Mesendoderm (in vitro differentiated cells): ENCODE measurements at places on chromosomes 3 and 15.

DNA sequence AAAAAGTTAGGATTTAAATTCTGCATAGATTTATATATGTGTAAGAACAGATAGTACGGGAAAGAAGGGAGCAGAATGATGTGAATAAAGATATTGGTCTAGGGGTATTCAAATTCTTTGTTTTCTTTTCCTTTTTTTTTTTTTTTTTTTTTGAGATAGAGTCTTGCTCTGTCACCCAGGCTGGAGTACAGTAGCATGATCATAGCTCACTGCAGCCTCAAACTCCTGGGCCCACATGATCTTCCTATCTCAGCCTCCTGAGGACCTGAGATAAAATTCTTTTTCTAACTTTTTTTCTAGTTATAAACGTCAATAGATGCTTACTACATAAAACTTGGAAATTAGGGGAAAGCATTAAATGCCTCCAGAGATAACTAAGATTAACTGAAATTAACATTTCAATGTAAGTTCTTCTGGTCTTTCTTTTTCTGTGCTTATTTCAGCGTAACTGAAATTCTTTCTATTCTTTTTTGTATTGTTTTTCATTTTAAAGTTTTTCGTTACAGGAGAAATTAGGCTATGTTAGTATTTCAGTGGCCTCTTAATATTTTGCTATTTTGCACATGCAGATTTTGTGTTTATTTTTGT, 29.2 kb downstream of the UBE2Q2 start:
- DNase-seq, result no peak

DNA sequence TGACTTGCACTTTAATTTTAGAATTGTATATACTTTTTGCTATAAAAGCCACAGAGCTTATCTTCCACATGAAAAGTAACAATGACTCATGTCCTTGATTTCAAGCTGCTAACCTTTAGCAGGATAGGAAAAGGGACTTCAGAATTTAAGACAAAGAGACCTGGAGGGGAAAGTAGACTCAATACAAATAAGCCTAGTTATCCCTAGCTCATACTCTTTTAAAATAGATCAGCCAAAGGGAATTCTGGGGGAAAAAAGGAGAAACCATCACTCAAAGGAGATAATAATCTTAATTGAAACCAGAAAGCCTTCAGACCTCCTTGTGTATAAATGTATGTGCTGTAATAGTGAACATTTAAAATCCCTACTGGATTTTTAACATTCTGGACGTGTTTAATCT, 930.3 kb downstream of the NTRK3 start:
- no peak for DNase-seq

- DNase-seq, result no peak
Measured at GRCh38 chr3:4198491-4198890, 104.7 kb upstream of the SETMAR start.

GRCh38 chr3:193742628-193743027, 149.6 kb downstream of the OPA1 start:
- no peak for DNase-seq

- peak; percentile 76 for DNase-seq
Measured at GRCh38 chr3:11385326-11385725, 113.1 kb downstream of the ATG7 start.

- no peak for DNase-seq
Measured at GRCh38 chr3:171181907-171182690, 155.6 kb upstream of the SLC2A2 start.

GRCh38 chr3:134309987-134310700, 59.5 kb upstream of the RYK start:
- DNase-seq, result no peak

GRCh38 chr3:11807686-11808085, 39.0 kb downstream of the TAMM41 start:
- DNase-seq, result no peak

- peak; percentile 83 for DNase-seq
Measured at GRCh38 chr3:113035387-113035982, 44.7 kb downstream of the GTPBP8 start.

DNA sequence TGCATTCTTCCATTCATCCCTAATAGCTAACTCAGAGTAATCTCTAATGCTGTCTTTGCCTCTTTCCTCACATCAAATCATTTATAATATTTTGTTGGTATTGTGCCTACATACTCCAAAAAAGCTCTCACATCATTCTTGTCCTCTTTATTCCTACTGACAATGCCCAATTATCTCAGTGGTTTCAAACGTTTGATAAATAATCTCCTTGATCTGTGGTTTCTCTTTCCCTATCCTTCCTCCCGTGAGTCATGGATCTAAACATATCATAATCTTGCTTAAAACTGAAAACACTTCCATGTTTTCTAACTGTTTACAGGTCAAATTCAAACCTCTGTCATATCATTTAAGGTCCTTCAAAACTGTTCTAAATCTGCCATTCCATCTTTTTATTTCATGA, 115.1 kb downstream of the CNTN6 start:
- no peak for DNase-seq

DNA sequence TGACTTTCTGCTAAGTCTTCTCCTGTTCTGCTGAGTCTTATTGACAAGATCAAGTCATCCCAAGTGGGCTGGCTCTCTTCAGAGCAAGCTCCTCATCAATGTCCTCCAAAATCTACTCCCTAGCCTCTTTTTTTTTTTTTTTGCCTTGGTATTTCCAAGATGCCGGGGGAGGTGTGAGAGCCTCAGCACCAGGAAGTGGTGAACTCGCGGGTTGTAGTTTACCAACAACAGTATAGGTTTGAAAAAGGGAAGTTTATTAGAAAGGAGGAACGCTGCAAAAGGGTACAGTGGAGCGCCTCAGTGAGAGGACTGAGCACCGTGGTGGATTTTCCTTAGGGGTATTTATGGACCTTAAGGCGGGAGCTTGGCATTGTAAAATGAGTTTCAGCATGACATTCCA, 94.3 kb upstream of the SGO1 start:
- peak; percentile 74 for DNase-seq

DNA sequence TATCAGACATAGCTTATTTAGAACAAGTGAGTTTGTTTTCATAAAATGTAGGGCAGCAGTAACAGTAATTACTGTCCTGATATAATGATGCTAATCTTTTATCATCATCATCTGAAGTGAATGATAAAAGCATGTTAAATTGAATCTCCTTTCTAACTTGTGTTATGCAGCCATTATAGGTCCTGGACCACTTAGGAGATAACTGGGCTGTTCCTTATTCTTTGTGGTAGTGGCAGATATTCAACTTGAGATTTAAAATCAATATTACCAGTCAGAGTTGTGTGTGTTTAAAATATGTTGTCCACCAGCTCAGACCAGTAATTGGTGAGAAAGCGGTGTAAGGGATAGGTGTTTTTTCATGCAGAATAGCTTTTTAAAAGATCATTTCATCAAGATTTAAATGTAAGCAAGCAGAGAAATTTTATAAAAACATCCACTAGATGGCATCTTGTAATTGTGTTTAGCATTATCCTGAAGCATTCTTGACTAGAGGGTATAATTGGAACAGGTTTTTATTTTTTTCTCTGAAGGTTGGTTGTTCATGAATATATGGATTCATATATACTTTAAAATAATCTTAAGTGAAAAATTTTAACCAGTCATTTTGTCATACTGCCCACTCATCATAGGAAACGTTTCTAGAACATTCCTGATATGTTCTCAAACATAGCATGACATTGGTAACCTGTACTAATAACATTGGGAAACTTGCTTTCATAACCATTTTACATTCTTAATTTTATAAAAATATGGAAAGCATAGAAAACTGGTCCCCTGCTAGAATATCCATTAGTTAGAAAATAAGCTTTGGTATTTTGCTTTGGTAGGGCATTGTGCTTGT, 153.9 kb downstream of the BBX start:
- DNase-seq, result no peak

DNA sequence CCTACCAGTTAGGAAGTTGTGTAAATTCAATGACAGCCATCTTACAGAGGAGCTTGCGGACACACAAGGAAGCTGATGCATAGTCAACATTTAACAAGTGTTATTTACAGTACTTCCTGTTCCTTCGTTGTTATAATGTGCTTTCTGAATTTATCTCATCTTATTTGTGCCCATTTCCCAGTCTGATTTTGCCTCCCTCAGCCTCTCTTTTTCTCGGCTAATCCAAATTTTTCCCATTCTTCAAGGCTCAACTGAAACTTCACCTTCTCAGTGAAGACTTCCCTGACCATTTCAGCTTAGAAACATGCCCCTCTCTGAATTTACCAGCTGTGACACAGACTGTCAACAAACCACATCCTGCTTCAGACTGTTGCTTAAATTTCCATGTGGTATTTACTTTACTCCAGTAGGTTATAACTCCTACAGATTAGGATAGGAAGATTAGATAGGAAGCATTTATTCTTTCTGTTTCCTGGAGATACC, 55.7 kb upstream of the CP start:
- peak; percentile 54 for DNase-seq

DNA sequence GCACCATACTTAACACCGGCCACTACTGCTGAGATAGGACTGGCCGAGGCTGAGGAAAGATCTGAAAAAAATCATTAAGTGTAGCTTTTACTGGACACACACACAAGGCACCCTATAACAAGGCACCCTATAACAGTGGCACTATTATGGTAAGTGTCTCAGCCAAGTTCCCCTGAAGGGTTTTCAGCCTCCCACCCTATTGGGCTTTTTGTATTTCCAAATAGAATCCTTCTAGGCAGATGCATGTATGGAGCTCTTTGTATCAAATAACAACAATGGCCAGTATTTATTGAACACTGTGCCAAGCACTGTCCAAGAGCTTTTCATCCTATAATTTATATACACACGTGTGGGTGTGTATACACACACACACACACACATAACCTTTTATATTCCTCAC, 6.7 kb upstream of the DNAJA4 start:
- no peak for DNase-seq

GRCh38 chr3:127459891-127460290, 130.6 kb downstream of the TPRA1 start:
- DNase-seq, result no peak

- DNase-seq, result no peak
Measured at GRCh38 chr3:40044487-40044886, 235.1 kb downstream of the MYRIP start.

GRCh38 chr3:52185837-52186236, 12.1 kb upstream of the ALAS1 start:
- no peak for DNase-seq

DNA sequence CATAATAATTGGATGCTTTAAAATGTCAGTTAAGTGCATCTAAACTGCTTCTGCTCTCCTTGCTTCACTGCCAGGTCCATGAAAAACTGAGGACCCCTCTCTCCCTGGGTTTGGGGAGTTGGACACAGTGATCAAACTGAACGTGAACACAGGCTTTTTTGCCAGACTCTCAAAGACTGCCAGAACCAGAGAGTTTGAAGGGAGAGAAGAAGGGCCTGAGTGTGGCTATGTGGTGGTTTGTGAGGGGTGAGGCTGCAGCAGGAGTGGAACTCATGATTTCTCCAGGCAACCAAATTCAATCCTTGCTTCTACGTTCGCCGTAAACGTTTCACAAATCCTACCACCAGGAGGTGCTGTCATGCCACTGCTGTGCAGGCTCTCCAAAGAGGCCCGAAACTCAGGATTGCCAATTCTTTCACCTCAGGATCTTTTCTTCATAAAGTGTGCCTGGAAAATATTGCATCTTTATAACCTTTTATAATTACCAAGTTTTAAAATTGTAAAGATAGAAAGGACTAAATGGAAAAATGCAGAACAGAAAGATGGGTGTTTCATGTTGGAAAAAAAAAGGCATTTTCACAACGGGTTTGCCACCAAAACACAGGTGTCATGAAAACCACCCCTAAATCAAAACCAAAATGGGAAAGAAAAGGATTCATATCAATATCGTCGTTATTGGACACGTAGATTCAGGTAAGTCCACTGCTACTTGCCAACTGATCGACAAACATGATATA, 19.7 kb downstream of the TM4SF4 start:
- peak; percentile 76 for DNase-seq

DNA sequence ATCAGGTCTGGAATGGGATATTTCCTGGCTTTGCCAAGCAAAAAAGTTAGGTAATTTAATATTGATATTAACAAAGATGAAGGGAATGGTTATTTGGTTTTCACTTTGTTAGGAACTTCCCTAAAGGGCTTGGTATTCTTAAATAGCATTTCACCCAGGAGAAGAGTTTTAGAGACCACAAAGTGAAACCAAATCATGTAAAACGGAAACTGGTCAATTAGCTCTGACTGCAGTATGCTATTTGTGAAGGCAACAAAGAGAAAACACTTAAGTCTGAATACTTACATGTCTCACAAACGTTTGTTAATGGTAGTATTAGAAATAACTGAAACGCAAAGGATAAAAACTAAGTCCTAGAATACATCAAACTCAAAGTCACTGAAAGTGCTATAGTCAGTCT, 32.4 kb upstream of the SETMAR start:
- no peak for DNase-seq

DNA sequence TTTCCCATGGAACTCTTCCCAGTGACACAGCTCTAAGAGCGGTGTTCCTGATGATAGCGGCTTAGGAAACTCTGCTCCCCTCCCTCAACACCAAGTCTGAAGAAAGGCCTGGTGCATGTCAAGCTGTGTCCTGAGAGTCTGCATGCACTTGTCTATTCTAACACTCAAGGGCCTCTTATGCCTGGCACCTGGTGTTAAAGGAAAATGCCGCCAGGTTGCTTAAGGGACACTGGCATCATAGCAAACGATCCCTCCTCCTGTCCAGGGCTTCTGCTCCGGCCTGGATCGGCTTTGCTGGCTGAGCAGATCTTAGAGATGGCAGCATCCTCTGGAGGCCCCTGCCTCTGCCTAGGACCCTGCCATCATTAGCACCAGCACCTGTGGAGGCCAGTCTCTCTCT, 121.7 kb downstream of the MEGF11 start:
- no peak for DNase-seq

DNA sequence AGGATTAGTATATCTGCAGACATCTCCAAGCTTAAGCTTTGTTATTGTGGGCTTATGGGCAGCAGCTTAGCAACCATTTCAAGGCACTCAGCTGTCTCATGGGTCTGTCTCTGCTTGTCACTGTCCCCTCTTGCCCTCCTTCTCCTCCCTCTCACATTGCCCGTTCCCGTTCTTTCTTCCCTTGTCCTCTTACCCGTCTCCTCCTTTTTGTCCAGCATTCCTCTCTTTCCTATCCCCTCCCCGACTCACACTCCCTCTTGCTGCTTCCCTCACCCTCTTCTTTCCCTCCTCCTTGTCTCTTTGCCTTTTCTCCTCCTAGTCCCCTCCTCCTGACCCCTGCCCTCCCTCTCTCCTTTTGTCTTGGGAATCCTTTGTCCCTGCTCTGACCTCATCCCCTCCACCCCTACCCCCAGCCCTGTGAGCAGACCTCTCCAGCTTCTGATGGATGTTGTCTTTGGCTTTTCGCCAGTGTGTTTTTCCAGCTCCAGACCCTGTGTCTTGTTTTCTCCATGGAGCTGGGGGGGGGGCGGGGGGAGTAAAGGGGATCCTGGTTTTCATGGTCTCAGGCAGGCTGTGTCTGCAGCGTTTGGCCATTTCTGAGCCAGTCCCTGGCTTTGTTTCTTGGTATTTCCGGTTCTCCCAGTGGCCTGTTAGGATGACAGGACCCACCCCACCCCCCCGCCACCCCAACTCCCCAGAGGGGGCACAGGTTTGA, 47.9 kb upstream of the TRAK1 start:
- peak; percentile 97 for DNase-seq

GRCh38 chr15:100711516-100712021, 109.2 kb downstream of the ASB7 start:
- no peak for DNase-seq
